ENCODE measurements at places on chromosomes 7 and 10.
A peak's percentile ranks its signal among the peaks of the same experiment; 100 is the strongest.

- DNase-seq, result no peak
Measured at GRCh38 chr7:152553671-152554317, 118.0 kb upstream of the KMT2C start.

- no peak for DNase-seq
Measured at GRCh38 chr10:818010-818409, 113.5 kb downstream of the LARP4B start.

GRCh38 chr7:77983973-77984372 lies 185.4 kb downstream of the PHTF2 start:
- DNase-seq, result no peak

GRCh38 chr10:102781921-102782557 lies 38.3 kb downstream of the WBP1L start:
- no peak for DNase-seq

DNA sequence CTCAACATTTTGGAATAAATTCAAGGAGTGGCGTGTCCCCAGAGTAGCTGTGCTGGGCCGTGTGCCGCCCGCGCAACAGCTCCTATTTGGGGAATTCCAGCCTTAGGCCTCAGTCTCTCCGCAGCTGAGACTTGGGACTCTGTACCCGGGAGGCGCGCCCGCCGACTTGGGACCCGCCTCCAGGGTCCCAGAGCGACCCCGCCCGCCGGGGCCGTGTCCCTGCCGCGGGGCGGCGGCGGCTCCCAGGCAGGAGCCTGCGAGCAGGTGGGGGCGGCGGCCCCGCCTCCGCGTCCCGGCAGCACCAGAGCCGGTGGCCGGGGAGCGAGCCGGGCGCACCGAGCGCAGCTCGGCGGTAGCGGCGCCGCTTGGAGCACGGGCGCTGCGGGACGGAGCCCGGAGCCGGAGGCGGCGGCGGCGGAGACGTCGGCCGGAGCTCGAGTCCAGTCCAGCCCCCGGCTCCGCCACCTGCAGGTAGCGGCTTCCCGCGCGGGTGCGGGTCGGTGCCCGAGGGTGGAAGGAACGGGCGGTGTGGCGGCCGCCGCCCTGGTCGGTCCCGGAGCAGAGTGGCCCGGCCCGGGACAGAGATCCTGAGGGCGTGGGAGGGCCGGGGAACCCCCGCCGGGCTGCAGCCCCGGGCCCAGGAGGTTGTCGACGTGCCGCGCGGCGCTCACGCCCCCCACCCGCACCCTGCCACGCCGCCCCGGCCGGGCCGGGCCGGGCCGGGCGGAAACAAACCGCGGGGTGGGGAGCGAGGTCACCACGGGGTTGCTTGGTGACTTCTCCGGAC lies at the start of gene WIPF3:
Gene WIPF3 (plus strand): TSS at position 301 of the 787 bp plus-strand sequence. CDS start 28,217 bp downstream, outside the sequence.
- DNase-seq, result peak; percentile 58

DNA sequence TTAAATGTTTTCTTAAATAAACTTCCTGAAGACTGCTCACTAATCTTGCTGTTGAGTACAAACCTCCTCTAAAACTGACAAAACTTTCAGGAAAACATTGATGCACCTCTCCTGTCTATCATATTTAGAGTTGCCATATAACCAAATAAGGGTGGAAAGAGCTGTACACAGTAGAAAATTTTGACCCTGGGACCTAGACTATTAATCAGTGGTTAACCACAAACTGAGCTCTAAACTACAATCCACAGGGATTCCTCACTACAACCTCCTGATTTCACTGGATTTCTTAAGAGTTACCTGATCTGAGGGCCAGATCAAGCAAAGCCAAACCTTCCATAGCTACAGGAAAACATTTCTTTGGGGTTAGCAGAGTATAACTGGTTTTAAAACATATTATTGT lies 39.9 kb upstream of the WNT16 start:
- no peak for DNase-seq

DNA sequence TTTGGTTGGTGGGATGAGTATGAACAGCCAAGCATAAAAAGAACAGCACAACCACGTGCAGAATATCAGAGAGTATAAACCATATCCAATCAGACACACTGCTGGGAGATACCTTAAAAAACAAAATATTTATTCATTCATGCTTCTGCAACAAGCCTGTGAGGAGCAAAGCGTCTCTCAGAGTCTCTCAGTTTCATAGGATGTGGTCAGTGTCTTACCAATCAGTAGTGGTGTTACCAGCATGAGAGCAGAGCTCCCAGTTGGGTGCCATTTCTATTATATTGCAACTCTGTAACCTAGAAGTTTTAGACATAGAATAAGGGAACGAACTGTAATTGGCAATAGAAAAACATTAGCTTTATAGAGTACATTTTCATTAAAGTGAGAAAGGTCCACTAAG lies 445.9 kb upstream of the LRRN3 start:
- DNase-seq, result no peak

DNA sequence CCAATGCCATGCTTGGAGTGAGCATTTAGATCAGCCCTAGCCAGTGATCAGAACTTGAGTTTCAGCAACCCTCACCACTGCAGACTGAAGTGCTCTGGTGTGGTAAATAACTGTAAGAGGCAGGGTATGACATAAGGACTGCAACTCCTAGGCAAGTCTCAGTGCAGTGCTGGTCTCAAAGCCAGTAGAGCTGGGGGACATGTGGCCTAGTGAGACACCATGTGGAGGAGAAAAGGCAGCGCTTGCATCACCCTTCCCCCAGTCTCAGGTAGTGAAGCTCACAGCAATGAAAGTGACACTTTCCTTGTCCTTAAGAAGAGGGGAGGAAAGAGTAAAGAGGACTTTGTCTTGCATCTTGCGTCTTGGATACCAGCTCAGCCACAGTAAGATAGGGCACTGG lies 386.8 kb upstream of the POT1 start:
- DNase-seq, result no peak

DNA sequence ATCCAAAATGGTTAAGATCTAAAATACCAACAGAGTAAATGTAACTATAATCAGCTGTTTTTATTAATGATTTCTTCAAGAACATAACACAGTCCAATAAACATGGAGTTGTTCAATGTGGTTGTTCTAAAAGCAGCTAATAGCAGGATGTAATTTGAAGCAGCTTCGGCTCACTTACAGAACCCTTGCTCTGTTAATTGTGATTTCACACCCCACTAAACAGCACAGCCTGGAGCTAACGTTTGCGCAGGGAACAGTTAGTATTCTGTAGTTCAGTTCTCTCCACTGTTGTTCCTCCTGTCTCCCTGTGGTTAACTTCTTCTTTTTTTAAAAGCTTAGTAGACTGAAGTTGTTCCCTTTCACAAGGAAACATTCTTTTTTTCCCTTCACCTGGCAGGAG lies 104.0 kb downstream of the GRM3 start:
- no peak for DNase-seq

GRCh38 chr7:116382375-116382774 lies 117.2 kb upstream of the CAV2 start:
- no peak for DNase-seq

GRCh38 chr10:19488592-19489280 lies 327.5 kb upstream of the PLXDC2 start:
- DNase-seq, result peak; percentile 3

DNA sequence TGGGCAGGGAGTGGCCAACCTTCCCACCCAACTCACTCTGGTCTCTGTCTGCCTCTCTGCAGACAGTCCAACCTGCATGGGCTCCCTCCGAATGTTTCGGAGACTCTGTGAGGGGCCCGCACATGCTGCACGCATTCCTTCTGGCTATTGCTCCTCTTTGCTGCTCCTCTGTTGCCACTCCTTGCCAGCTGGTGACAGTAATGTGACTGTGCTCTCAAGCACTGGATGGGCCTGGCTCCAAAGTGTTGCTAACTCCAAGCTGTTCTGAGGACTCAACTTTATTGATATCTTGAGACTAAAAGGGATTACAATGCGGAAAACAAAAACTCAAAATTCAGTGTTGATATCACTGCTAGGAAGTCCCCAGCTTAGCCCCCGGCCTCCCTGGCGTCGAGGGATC lies 105.4 kb upstream of the KIF5B start:
- no peak for DNase-seq

DNA sequence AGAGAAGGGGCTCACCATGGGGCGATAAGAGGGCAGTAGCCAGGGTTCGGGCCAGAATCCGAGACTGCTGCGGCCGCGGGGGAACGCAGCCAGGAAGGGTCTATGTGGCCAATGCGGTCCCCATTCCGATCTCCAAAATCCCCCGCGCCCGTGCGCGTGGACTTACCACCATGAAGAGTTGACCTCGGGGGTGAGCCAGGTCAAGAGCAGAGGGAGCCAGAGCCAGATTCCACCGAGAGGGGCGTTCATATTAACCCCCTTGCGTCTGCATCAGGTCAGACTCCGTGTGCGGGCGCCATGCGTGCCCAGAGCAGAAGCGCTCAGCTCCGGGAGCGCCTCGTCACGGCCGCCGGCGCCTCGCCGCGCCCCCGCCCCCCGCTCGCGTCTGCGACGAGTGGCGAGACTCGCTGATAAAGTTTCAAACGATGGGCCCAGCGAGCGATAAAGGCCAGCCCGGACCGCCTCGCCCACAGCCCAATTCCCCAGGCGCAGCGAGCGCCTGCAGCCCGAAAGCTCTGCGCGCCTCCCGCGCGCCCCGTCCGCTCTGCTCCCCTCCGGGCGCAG lies at the start of gene WNT2:
Gene WNT2 (minus strand): TSS at position 318 of the 564 bp plus-strand sequence. CDS start 69 bp downstream, at position 249.
- no peak for DNase-seq

- peak; percentile 33 for DNase-seq
Measured at GRCh38 chr7:80312139-80312661, 177.6 kb downstream of the GNAI1 start.

DNA sequence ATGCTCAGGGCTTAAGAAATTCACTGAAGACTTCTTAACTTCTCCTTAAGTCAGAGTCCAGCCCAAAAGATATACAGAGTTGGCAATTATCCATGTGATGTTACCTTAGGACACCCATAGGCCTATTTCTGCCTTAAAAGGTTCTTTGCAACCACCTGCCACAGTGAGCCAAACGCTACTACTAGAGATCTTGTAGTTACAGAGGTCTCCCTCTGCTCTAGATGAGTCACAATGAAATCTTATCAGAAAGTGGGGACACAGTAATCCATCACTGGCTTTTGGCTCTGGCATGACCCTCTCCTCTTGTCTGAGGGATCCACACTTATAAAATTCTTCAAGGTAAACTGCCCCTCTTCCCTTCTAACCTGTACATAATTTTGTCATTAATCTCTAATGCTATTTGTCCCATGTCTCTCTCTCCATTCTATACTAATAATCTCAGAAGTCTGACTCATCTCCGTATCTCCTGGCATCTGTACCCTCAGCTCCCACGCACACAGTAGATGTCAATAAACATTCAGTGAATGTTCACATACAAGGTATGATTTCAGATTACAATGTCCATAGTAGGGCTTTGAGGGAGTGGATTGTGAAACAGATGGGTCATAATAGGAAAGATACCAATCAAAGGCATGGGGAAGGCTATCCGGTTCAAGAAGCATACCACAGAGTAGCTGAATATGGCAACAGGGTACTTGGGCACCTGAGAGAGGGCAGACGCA lies 112.1 kb downstream of the SGMS1 start:
- DNase-seq, result no peak

DNA sequence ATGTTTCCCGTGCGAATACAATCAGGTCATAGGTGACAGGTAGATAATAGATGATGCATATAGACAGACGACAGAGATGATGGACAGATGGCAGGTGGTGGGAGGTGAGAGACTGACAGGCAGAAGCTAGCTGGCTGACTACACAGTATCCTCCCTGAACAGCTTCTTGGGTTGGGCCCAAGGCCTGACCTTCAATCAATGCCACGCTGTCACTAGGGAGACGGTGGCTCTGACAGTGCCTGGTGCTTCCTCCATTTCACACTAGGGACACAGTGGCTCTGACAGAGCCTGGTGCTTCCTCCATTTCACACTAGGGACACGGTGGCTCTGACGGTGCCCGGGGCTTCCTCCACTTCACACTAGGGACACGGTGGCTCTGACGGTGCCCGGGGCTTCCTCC lies 200.1 kb downstream of the DIP2C start:
- DNase-seq, result no peak

GRCh38 chr7:140027858-140028257 lies 34.9 kb downstream of the PARP12 start:
- no peak for DNase-seq

DNA sequence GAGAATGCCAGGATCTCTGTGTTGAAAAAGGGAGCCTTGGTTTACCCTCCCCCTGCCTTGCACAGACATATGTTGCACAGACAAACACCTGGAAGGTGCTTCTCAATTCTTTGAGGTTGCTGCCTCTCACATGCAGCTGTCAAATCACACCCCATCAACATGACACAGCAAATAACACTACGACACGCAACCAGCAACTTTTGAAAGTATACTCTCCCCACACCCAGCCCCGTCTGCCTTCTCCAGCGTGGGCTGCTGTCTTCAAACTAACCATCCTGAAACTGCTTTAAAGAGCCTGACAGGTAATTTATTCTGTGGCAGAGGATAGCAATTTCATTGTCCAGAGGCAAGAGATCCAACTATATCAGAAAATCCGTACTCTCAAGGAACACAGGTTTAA lies 136.1 kb downstream of the PLXNA4 start:
- DNase-seq, result no peak

DNA sequence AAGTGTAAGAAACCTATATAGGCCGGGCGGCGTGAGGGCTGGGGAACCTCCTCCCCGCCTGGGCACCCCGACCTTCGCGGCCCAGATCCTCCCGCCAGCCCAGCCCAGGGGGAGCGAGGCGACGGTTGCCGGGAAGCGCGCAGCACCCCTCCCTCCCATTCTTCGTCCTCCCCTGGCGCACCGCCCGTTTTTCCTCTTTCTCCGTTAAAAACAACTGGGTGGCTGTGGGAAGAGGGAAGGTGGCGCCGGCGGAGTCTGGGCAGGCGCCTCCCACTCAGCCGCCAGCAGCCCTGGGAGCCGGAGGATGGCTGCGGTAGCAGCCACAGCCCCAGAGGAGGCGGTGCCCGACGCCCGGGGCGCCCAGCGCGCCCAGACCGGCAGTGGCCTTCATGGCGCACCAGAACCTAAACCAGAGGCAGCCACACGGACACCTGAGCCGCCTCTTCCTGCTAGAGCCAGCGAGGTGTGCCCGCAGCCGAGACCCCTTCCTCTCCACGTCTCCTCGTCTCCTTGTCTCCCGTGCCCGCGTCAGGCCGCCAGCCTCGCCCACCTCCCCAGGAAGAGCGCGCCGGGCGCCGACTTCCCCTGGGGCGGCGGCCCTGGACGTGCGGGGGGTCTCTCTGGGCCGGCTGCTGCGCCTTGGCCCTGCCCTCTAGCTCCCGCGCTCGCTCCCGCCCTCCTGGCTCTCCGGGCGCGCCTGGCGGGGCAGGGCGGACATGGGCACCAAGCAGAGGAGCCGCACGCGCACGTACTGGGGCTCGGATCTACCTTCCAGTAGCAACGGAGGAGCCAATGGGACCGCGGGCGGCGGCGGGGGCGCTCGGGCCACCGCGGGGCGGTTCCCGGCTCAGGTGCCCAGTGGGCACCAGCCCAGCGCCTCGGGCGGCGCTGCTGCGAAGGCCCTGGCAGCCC lies 32.8 kb upstream of the SFTPD start:
- peak; percentile 36 for DNase-seq

GRCh38 chr7:28766359-28766758 lies 191.8 kb downstream of the TRIL start:
- no peak for DNase-seq
